Muscle of arm (tissue), 14 donors: ENCODE measurements at places on chromosomes 13 and 19.

DNA sequence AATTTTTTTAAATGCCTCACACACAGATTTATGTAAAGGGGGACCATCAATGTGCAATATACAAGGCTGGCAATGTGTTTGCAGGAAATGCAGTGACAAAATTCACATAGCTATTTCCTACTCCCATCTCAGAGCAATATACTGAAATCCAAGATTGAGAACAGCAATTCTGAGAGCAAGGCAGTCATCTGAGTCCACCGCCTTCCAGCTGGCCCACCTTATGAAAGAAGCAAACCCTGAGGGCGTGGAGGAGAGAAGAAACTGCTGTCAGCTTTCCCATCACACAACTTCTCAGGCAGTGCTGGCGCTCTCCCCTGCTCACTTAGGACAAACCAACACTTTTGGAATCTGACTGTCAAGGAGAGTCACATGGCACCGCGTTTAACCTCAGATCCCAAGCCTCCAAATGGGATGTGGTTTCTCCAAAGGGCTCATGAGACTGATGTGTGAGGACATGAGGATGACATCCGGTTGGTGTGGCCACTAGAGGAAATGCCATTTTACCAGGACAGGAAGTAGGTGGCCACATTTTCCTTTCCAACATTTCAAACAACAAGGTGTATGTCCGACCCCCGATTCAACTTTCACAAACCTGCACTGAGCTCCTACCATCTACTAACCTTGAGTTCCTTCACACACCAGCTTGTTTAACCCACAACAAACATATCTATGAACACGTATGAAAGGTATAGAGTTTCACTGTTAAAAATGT is 3.7 kb upstream of the DOCK9 start:
- no peak for DNase-seq

- no peak for DNase-seq
Measured at GRCh38 chr13:89324582-89324981, 1653.4 kb downstream of the SLITRK5 start.

GRCh38 chr19:39828015-39828653 is 5.8 kb downstream of the DYRK1B start:
- no peak for DNase-seq

GRCh38 chr13:102729560-102730270 is 34.9 kb upstream of the METTL21C start:
- DNase-seq = no peak
